ENCODE measurements at places on chromosomes 2 and 18. TPM values are rescaled to one million over a fixed set of nuclear protein-coding genes. Genes with fewer than 3 reads are reported as not detected.

The FZD7 gene
- 61.5 TPM for total RNA-seq

The SERPINB10 gene
- not detected for total RNA-seq

The NLRC4 gene
- total RNA-seq: not detected

The FSIP2 gene
- 0.86 TPM for total RNA-seq

The LIMS4 gene
- 1.3 TPM for total RNA-seq

The LRRC30 gene
- not detected for total RNA-seq

- no peaks in the 10 kb centered on the region for H3K36me3 ChIP-seq
- no peaks in the 10 kb centered on the region for H3K4me1 ChIP-seq
- peak; percentile 18 for DNase-seq
- H3K4me3 ChIP-seq: no peak overlapping the region
- no peaks in the 10 kb centered on the region for H3K27me3 ChIP-seq
- H3K27ac ChIP-seq: no peak overlapping the region
Observed at GRCh38 chr2:102975996-102976975, 214.5 kb downstream of the TMEM182 start.

GRCh38 chr2:30136764-30137444 lies 9.9 kb upstream of the YPEL5 start:
- DNase-seq: no peak
- H3K36me3 ChIP-seq: no peaks in the 10 kb centered on the region
- H3K27me3 ChIP-seq: peaks cover 8% of the 10 kb centered on the region
- H3K27ac ChIP-seq: no peak overlapping the region

DNA sequence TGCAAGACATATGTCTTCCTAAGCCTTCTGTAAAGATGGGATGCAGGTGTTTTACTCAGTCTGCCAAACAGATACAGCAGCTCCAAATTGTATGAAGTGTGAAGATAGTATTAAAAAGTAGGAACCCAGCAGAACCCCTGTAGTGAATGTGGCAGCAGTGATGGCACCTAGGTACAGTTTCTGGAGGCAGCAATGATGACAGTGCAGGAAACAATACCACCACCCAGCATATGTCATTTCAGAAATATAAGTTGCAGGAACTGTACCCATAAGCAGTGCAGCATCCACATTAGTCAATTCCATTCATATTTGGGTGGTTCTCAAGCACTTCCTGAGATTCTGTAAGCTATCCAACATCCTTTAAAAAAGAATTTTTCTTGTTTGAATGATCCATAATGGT lies 46.7 kb upstream of the ATP5MC3 start:
- H3K27ac ChIP-seq: no peak overlapping the region
- H3K4me1 ChIP-seq: peaks cover 2% of the 10 kb centered on the region
- H3K4me3 ChIP-seq: no peak overlapping the region
- H3K27me3 ChIP-seq: no peaks in the 10 kb centered on the region

GRCh38 chr2:96903815-96904214 lies 33.9 kb upstream of the SEMA4C start:
- no peaks in the 10 kb centered on the region for H3K36me3 ChIP-seq
- peaks cover 4% of the 10 kb centered on the region for H3K4me1 ChIP-seq
- no peak overlapping the region for H3K27ac ChIP-seq
- no peak for DNase-seq
- no peak overlapping the region for H3K4me3 ChIP-seq

DNA sequence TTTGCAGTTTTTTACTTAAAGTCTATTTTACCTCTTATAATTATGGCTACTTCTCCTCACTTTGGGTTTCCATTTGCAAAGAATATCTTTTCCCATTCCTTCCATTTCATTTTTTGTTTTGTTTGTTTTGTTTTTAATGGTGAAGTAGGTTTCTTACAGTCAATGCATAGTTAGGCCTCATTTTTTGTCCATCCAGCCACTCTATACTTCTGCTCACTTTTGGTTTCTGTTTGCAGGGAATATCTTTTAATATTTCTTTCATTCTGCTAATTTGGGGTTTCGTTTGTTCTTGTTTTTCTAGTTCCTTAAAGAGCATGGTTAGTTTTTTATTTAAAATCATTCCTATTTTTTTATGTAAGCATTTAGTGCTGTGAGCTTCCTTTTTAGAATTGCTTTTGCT lies 339.4 kb downstream of the GRB14 start:
- no peak for DNase-seq
- no peaks in the 10 kb centered on the region for H3K27me3 ChIP-seq
- no peaks in the 10 kb centered on the region for H3K36me3 ChIP-seq
- no peak overlapping the region for H3K4me3 ChIP-seq

GRCh38 chr2:238568455-238569440 lies 142.0 kb downstream of the ASB1 start:
- H3K36me3 ChIP-seq: no peaks in the 10 kb centered on the region
- H3K27me3 ChIP-seq: no peaks in the 10 kb centered on the region
- H3K27ac ChIP-seq: no peak overlapping the region
- no peak overlapping the region for H3K4me3 ChIP-seq

- H3K27me3 ChIP-seq: no peaks in the 10 kb centered on the region
- no peak overlapping the region for H3K27ac ChIP-seq
- H3K4me1 ChIP-seq: peaks cover 5% of the 10 kb centered on the region
Observed at GRCh38 chr2:228699400-228699799, 517.9 kb upstream of the SPHKAP start.

DNA sequence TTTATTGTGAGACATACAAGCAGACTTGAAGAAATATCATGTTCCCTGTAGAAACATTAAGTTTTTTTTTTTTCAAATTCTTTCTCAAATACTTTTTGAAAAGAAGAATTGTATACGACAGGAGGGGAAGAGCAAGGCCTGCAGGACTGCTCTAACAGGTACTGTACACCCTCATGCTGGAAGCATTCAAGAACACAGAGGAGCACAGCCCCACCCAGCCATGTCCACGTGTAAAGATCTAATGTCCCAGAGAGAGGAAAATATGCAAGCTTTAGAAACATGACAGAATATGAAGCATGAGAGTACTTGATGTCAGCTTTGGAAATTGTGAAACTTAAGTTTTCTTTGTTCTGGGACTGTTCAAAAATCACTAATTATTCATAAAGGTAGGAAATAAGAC lies 191.6 kb downstream of the TTC32 start:
- no peak for DNase-seq
- no peaks in the 10 kb centered on the region for H3K27me3 ChIP-seq
- H3K27ac ChIP-seq: peak overlapping the region; percentile 66
- no peak overlapping the region for H3K4me3 ChIP-seq

DNA sequence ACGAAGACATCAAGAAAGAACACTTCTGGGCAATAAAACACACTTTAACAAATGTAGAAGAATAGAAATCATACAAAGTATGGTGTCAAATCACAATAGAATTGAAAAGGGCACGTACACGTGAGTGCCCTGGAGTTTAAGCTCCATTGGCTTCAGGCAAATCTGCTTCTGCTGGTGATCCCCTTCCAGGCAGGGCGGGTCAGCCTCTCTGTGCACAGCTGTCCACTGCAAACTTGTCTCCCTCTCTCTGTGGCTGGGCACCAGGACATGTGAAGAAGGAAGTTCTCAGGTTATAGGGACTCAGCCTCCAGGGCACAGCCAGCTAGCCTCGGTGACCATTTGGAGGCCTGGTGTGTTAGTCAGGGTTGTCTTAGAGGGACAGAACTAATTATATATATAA lies 66.0 kb downstream of the ST3GAL5 start:
- no peaks in the 10 kb centered on the region for H3K4me1 ChIP-seq
- H3K27ac ChIP-seq: no peak overlapping the region
- peaks cover 9% of the 10 kb centered on the region for H3K27me3 ChIP-seq

DNA sequence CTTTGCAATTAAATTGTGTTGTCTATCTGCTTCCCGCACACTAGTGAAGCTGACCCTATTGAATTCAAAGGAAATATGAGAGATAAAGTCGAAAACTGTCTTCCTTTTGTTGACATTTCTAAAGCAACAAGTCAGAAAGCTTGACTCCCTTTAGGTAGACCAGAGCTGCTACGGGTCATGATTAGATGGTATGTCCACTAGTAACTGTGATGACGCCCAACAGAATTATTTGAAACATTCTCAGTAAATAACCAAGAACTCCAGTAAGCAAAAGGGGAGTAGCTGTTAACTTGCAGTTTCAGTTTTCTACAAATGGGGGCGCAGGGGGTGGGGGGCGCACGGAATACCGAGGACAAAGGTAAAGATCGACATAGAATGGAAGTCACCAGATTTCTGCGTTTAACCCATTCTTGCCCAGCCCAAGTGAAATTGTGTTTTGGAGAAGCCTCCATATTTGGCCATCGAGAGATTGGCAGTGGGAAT lies 56.4 kb downstream of the CRIM1 start:
- DNase-seq: no peak
- H3K27me3 ChIP-seq: no peaks in the 10 kb centered on the region
- H3K4me1 ChIP-seq: peaks cover 40% of the 10 kb centered on the region
- H3K36me3 ChIP-seq: no peaks in the 10 kb centered on the region
- H3K4me3 ChIP-seq: no peak overlapping the region
